ENCODE measurements at places on chromosomes 2 and 18.
A peak's percentile ranks its signal among the peaks of the same experiment; 100 is the strongest.

GRCh38 chr2:46171411-46171953 lies 125.7 kb upstream of the EPAS1 start:
- DNase-seq = no peak

- DNase-seq = no peak
These were observed 106.8 kb downstream of the ASAP2 start for GRCh38 chr2:9313443-9313842.

GRCh38 chr18:48580782-48581181 lies 42.0 kb downstream of the CTIF start:
- DNase-seq = no peak

- DNase-seq = no peak
These were observed 29.9 kb downstream of the MTERF4 start for GRCh38 chr2:241072151-241072550.

DNA sequence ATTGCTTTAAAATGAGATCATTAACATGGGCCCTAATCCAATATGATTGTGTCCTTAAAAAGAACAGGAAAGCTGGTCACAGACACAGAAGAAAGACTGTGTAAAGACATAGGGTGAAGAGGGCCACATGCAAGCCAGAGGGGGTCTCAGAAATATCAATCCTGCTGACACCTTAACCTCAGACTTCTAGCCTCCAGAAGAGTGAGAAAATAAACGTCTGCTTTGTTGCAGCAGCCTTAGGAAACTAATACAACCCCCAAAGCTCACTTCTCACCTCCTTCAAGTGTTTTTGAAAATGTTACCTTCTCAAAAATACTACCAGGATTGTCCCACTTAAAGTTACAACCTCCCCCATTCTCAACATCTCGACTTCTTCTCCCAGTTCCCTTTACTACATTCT lies 39.8 kb upstream of the SESTD1 start:
- DNase-seq = no peak

- no peak for DNase-seq
These were observed 25.4 kb upstream of the IGFBP5 start for GRCh38 chr2:216720722-216721121.

- DNase-seq = no peak
These were observed 53.9 kb downstream of the ANKMY1 start for GRCh38 chr2:240503848-240504247.

DNA sequence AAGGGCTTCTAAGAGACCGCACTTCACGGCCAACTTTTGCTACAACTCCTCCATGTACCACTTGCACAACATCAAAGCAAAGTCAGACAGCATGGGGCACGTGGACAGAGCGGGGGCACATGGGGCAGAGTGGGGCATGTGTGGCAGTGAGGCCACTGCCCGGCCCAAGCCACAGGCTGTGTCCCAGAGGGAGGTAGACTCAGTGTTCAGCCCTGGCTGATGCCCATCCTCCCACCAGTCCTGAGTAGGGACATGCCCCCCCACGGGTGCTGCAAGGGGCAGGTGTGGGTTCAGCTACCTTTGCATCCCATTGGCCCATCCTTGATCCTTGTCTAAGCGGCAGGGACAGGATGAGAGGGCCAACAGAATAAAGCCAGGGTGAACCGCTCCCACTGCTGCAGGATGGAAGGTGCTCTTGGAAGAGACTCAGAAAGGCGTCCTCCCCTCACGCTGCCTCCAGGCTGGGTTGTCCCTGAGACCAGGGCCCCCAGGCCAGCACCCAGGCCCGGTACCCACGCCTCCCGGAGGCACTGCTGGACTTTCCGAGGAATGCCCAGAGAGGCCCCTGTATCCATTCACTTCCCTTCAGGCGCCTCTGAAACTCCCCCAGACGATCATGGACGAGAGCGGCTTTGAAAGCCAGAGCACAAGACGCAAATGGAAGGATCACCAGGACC lies 218.2 kb downstream of the NDUFA10 start:
- no peak for DNase-seq

- no peak for DNase-seq
These were observed 152.5 kb downstream of the TSN start for GRCh38 chr2:121907928-121908327.

- peak; percentile 77 for DNase-seq
These were observed 6.0 kb upstream of the BMP10 start for GRCh38 chr2:68877079-68877772.

GRCh38 chr2:47078541-47079482 lies 76.3 kb downstream of the STPG4 start:
- DNase-seq = no peak

DNA sequence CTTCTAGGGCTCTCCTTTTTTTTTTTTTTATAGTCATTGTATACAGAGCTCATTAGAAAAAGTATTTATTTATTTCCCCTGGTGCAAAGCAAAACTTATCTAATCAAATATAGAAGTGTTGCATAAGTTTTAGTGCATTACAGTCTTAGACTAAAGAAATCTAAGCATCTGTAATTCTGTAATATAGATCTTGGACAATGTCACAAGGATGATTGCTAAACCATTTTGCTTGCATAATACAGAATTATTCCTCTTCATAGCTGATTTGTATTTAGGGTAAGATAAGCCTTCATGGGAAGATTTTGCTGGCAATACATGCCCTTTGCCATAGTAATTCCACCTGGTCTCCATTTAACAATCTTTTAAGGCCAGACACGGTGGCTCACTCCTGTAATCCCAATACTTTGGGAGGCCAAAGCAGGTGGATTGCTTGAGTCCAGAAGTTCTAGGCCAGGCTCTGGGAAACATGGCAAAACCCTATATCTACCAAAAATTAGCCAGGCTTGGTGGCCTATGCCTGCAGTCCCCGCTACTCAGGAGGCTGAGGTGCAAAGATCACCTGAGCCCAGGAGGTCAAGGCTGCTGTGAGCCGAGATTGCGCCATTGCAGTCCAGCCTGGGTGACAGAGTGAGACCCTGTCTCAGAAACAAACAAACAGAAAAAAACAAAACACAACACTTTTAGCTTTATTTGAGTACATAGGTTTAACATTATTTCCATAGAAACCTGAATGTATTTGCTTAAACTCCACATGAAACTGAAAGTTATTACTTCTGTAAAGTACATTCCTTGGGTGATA lies 2.2 kb upstream of the ACADL start:
- DNase-seq = no peak

GRCh38 chr2:99821572-99821971 lies 320.8 kb downstream of the AFF3 start:
- DNase-seq = no peak
